ENCODE measurements at places on chromosomes 4 and X.

DNA sequence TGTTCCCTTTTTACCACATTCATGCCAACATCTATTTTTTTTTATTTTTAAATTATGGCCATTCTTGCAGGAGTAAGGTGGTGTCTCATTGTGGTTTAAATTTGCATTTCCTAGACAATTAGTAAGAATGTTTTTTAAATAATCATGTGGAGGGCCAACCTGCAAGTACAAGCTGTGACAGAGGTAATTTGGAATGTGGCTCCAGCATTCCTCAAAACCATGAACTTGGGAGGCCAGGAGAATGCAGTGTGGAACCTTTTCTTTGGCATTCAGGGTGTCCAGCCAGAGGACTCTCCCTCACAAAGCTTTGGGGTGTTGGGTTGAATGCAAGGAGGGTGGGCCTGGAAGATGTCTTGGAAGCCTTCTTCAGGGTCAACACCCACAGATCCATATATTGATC is 7.3 kb upstream of the TMEM185A start:
- DNase-seq, result no peak

- no peak for DNase-seq
Measured at GRCh38 chr4:39114436-39114835, 52.4 kb downstream of the KLHL5 start.

DNA sequence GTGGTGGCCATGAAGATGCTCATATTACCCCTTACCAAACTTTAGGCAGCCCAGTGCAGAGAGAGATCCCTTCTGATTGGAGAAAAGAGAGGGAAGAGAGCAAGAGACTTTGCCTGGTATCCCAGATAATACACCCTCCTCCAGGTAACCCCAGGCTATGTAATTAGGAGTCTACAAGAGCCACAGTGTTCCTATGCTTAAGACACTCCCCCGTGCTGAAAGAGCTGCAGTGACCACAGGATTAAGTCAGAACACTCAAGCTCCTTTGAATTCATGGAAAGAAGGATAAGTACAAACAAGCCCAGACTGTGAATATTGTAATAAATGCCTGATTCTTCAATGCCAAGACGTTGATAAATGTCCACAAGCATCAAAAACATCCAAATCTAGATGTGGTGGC is 41.4 kb downstream of the PABPC4L start:
- no peak for DNase-seq

- no peak for DNase-seq
Measured at GRCh38 chr4:70630162-70630561, 1.6 kb downstream of the ENAM start.

DNA sequence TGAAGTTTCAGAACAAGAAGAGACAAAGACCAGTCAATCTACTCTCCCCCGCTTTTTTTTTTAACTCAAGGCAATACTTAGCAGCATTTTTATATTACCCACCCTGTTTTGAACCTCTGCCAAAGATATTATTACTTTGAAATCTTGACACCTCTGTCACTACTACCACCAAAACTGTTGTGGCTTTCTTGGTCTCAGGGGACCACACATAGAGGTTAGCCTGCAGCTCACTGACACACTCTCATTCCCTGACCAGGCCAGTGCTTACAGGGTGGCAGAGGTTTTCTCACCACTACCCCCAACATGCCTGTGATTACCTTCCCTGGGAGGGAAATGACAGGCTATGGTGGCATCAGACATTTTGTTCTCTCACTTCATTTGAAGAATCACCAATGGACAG is 137.4 kb upstream of the STIM2 start:
- no peak for DNase-seq

- no peak for DNase-seq
Measured at GRCh38 chrX:40628506-40628905, 5.3 kb downstream of the MPC1L start.

GRCh38 chr4:137993232-137993631 is 248.9 kb downstream of the SLC7A11 start:
- no peak for DNase-seq

DNA sequence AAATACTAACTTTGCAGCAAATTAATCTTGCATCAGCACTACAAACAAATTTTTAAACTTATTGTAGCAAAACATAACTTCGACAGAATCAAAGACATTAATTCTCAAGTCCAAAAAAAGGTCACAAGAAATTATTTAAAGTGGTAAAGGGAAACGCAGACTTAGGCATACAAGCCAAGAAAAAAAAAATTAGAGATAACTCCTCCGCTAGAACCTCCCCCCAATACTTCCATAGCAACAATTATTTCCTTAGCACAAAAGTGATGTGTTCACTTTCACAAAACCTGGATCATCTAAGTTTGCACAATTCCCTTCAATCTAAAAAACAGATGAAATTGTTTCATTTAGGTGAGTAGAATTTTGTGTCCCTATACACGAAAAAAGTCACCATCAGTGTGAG is 1.1 kb downstream of the LRBA start:
- no peak for DNase-seq

Measured in stimulated activated CD8-positive, alpha-beta memory T cell treated with anti-CD3 and anti-CD28 coated beads, Interleukin-15, amount 100 ng/mL, for 24 hours (primary cell).